ENCODE measurements at places on chromosomes 7 and 10.

DNA sequence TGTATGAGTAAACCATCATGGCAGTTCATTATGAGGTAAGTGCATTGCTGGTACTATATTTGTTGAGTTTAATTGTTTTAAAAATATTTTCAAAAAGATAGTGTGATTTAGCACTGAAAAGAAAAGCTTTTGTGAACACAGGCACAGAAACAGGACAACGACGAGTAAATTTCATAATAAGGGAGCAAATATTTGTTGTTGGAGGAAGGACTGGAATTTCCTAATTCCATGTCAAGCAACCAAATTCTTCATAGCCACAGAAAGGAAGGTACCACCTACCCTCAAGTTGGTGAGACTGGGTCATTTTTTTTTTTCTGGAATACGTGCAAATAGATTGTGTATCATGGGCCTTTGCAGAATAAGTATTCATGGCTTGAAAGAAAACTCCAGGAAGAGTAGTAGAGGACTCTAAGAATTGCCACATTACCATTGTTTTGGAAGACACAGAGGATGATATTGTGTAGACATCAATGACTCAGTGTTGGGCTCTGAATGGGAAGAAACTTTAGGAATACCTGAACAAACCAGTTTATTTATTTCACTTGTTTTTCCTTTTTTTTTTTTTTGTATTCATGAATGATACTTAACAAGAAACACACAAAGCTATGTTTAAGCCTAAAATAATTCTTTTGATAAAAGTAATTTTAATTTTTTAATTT, 7.8 kb downstream of the UBE2D4 start:
- DNase-seq, result no peak

- DNase-seq, result no peak
Measured at GRCh38 chr10:49309691-49310411, 10.9 kb downstream of the C10orf71 start.

- DNase-seq, result peak; percentile 18
Measured at GRCh38 chr7:52669031-52669430, 366.4 kb upstream of the POM121L12 start.

- DNase-seq, result no peak
Measured at GRCh38 chr10:99767901-99768300, 14.5 kb upstream of the ABCC2 start.

GRCh38 chr7:119571666-119572065, 701.3 kb upstream of the KCND2 start:
- DNase-seq, result no peak

Data from BE2C (cell line).